ENCODE measurements at places on chromosomes 1 and 21.

GRCh38 chr21:25080141-25080540 lies 527.1 kb downstream of the MRPL39 start:
- DNase-seq, result no peak

GRCh38 chr21:43949499-43950208 lies 62.5 kb upstream of the TRAPPC10 start:
- no peak for DNase-seq

GRCh38 chr21:35473496-35473895 lies 424.4 kb upstream of the RUNX1 start:
- no peak for DNase-seq

- DNase-seq, result no peak
Observed at GRCh38 chr1:88009916-88010315, 674.2 kb upstream of the PKN2 start.

- DNase-seq, result no peak
Observed at GRCh38 chr1:36628804-36629203, 146.1 kb upstream of the CSF3R start.
